ENCODE measurements at places on chromosomes 6 and 20.

- no peak for DNase-seq
These were observed 41.6 kb upstream of the RAB23 start for GRCh38 chr6:57263739-57264138.

DNA sequence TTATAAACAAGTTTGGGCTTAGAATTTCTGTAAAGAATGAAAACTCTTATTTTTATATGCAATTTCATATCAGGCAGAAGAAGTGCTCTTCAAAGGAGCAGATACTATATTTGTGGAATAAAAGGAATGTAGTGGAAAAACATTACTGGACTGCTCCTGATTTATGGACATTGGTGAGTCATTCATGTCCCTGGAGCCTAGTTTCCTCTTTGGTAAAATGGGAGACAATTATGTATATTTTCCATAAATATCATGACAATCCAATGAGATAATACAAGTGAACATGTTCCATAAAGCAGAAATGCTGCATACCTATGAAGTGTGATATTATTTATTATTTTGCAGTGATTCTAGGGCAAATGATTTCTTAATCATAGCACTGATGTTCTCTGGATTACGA, 445.8 kb upstream of the CITED2 start:
- DNase-seq: no peak

- DNase-seq: no peak
These were observed 26.1 kb upstream of the C20orf204 start for GRCh38 chr20:64009811-64010387.

DNA sequence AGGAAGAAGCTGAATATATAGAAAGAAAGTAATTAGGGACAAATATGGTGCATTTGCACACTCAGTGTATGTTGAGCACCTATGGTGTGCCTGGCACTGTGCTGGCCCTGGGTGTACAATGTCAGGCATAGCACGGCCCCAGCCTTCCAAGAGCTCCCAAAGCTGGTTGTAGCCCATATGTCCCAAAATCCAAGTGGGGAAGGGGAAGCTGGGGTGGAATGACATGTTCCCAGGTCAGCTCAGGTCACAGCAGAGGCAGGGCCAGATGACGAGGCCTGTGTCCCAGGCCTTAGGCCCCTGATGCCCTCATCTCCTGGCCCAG, 170.0 kb downstream of the VEGFA start:
- DNase-seq: no peak

DNA sequence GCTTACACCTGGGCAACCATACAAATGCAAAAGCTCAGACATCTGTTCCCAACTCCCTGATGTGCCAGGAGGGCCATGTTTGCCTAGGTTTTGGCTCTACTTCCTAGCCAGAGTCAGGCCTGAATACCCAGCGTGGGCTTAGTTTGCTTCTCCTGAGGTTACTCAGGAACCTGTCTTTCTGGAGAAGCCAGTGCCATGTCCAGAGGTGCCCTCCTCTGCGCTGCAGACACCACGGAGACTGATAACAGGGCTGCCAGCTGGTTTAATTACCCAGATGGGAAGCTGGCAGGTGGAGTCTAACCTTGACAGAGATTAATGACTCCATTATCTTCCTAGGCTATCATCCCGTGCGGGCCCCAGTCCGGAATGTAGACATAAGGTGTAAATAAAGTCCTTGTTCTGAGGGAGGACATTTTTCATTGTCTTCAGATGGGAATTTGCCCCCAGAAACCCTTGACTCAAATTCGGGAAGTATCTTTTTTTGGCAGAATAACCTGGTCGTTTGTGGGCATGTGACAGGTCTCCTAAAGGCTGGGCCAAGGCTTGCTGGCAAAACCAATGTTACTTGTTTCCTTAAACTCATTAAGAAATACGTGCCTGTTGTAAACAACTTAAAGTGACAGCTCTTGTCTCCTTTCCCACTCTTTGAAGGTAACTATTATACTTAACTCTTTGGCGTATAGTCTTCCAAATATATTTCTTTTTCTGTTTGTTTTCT, 29.2 kb upstream of the ZNFX1 start:
- no peak for DNase-seq

- no peak for DNase-seq
These were observed 2.2 kb downstream of the CCN2 start for GRCh38 chr6:131948692-131949619.

DNA sequence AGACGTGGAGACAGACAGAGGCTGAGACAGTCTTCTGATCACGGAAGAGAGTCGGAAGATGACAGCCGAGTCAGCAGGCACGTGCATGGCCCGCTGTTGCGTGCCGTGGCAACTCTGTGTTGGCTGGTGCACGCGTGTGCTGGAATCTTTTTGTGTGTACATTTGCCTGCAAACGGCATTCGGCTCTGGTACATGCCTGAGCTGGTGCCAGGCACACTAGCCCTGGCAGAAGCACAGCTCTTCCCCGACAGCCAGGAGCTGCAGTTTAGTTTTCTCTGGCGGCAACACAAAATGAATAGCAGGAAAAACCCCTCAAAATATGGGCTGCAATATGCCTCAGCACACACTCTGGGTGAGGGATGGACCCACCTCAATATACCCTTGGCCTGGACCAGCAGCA, 769 bp upstream of the PDYN start:
- DNase-seq: no peak

- no peak for DNase-seq
These were observed 12.5 kb downstream of the CTCFL start for GRCh38 chr20:57512432-57512831.

DNA sequence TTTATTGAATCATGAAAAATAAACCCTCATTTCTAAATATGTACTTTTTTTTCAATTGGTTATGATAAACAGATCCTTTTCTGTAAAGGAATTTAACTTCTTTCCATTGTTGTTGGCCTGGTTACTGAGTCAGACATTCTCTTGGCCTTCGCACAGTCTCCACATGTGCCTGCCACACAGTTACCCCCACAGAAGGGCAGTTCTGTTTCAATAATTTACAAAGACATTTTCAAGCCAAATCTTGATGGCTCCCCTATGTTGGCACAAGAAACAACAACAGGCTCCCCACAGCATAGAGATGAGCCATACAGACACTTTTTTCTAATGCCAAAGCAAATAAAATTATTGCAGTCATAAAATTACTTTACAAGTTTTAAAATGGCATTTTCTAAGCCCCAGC, 55.6 kb upstream of the BEND6 start:
- DNase-seq: no peak

GRCh38 chr20:23140991-23141390, 54.9 kb upstream of the CD93 start:
- no peak for DNase-seq

DNA sequence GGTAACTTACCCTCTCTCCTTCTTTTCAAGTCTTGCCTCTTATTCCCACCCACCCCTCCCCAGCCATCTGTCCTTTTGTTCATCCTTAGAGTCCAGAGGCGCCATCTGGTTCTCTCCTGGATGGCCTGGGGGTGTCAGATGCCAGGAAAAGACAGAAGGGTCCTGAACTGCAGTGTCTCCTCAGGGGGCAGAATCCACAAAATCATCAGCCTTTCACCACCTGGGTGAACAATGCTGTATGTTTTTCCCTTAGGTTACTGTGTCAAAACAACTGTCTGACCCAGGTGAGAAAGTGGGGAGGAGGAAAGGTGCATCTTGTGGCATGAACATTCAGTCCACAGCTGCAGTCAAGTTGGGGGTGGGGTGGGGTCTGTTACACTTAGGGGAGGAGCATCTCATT, 47.9 kb upstream of the FYN start:
- DNase-seq: no peak

GRCh38 chr6:52640170-52640569, 30.7 kb upstream of the TMEM14A start:
- DNase-seq: no peak

DNA sequence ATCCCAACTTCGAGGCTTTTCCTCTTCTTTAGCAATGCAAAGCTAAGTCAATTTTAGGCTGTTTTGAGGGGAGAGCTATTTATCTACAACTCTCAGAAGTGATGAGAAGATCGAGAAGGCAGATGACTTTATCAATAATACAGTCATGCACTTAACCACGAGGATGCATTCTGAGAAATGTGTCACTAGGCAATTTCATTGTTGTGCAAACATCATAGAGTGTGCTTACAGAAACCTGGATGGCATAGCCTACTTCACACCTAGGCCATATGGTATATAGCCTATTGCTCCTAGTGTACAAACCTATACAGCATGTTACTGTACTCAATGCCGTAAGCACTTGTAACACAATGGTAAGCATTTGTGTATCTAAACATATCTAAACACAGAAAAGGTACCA, 66.6 kb downstream of the PRND start:
- no peak for DNase-seq

GRCh38 chr20:49925901-49926454, 10.2 kb upstream of the RNF114 start:
- no peak for DNase-seq

GRCh38 chr20:17969884-17970409, 1.1 kb downstream of the MGME1 start:
- no peak for DNase-seq

- no peak for DNase-seq
These were observed 63.4 kb downstream of the RREB1 start for GRCh38 chr6:7171119-7171518.

- no peak for DNase-seq
These were observed 51.8 kb upstream of the SLCO4A1 start for GRCh38 chr20:62590309-62591121.

- DNase-seq: no peak
These were observed 122.2 kb upstream of the PTPN1 start for GRCh38 chr20:50387996-50388332.

DNA sequence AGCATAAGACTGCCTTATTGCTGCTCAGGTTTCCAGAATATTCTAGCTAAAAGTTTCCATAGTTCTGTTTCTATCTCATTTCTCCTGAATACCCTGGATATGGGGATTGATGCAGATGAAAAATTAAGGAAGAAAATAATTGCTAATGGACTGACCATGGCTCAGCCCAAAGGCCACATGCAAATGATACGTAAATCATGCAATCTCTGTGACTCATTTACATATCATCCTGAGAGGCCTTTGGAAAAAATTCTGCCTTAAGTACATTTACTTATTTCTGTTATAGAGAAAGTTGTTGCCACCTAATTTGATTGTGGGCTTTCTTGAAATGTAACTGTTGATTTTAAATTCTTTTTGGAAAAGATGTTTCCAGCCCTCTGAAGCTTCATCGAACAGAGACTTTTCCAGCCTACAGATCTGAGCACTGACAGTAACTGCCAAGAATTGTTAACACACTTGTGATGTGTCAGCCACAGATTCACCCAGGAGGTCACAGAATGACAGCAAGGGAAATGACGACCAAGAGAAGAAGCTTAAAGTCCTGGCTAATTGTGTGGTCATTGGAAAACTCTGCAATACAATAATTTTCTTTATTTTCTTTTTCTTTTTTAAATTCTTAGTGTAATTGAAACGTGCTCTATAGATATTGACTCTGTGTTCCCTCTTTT, 174.8 kb downstream of the DOK5 start:
- DNase-seq: no peak

DNA sequence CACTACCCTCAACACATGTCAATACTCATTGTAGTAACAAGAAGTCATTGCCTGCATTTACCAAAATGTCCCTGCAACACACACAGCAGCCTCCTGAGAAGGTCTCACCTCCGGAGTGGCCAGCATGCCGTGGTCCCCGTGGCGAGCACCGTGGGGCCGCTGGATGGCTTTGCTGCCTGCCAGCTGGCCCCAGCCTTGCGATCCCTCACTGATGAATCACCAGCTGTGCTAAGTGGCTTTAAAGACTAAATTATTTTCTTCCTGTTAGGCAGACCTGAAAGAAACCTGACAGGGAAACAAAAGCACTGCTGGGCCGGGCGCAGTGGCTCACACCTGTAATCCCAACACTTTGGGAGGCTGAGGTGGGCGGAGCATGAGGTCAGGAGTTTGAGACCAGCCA, 306.7 kb downstream of the CDH4 start:
- no peak for DNase-seq

GRCh38 chr6:14804001-14804784, 441.7 kb upstream of the JARID2 start:
- no peak for DNase-seq
